Osteocyte (in vitro differentiated cells): ENCODE measurements at places on chromosomes 7 and 10. TPM values are rescaled to one million over a fixed set of nuclear protein-coding genes. Genes with fewer than 3 reads are reported as not detected.
A peak's percentile ranks its signal among the peaks of the same experiment; 100 is the strongest.

DNA sequence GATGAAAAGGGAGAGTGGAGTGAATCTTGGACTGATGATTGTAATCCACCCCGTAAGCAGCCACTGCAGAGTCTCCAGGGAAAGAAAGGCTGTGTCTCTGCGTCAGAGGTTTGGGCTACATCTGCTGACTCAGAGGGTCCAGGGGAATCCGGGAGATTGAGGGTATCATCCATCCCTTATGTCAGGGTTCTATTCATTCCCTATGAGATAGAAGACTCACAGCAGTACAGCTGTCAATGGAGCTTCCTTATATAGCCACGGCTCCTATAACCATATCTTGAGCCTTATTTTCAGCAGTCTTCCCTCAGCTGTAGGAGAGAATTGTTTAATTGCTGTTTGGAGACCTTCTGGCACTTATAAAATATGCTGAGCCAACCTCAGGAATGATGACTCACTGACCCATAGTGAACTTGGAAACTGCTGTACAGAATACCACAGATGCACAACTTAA lies 558.2 kb upstream of the PFKP start:
- H3K27me3 ChIP-seq, result peaks cover 8% of the 10 kb centered on the region
- H3K36me3 ChIP-seq, result no peaks in the 10 kb centered on the region
- H3K4me1 ChIP-seq, result peaks cover 20% of the 10 kb centered on the region
- H3K27ac ChIP-seq, result peak overlapping the region; percentile 43
- no peak for DNase-seq

DNA sequence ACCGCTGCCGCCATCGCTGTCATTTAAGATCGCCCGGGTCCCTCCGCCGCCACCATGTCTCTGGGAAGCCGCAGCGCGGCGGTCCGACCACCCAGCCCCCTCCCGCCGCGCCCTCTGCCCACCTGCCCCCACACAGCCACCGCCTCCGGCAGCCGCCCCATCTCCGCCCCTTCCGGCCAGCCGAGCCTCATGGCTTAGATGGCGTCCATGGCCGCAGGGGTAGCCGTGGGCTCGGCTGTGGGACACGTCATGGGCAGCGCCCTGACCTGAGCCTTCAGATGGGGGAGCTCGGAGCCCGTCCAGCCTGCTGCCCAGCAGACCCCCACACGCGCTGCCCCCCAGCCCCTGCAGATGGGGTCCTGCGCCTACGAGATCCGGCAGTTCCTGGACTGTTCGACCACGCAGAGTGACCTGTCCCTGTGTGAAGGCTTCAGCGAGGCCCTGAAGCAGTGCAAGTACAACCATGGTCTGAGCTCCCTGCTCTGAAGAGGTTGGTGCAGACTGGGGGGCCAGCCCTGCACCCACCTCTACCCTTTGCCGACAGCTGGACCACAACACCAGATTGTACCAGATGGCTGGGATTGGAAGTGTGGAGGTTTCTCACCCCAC lies 38.0 kb upstream of the TARP start:
- H3K27me3 ChIP-seq, result peaks cover 6% of the 10 kb centered on the region
- no peak overlapping the region for H3K27ac ChIP-seq
- no peak overlapping the region for H3K4me3 ChIP-seq
- H3K36me3 ChIP-seq, result no peaks in the 10 kb centered on the region
- H3K4me1 ChIP-seq, result no peaks in the 10 kb centered on the region

DNA sequence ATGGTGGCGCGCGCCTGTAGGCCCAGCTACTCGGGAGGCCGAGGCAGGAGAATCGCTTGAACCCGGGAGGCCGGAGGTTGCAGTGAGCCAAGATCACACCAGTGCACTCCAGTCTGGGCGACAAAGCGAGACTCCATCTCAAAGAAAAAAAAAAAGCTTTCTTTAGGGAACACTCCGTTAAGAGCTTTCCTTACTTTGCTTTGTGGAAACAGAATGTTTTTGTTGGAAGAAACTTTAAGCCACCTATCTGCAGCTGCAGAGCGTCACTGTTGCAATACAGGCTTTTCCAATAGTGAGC lies 641 bp upstream of the TPK1 start:
- peak overlapping the region; percentile 69 for H3K27ac ChIP-seq
- peaks cover 8% of the 10 kb centered on the region for H3K4me1 ChIP-seq
- H3K36me3 ChIP-seq, result no peaks in the 10 kb centered on the region
- H3K27me3 ChIP-seq, result no peaks in the 10 kb centered on the region
- H3K4me3 ChIP-seq, result peak overlapping the region; percentile 93

DNA sequence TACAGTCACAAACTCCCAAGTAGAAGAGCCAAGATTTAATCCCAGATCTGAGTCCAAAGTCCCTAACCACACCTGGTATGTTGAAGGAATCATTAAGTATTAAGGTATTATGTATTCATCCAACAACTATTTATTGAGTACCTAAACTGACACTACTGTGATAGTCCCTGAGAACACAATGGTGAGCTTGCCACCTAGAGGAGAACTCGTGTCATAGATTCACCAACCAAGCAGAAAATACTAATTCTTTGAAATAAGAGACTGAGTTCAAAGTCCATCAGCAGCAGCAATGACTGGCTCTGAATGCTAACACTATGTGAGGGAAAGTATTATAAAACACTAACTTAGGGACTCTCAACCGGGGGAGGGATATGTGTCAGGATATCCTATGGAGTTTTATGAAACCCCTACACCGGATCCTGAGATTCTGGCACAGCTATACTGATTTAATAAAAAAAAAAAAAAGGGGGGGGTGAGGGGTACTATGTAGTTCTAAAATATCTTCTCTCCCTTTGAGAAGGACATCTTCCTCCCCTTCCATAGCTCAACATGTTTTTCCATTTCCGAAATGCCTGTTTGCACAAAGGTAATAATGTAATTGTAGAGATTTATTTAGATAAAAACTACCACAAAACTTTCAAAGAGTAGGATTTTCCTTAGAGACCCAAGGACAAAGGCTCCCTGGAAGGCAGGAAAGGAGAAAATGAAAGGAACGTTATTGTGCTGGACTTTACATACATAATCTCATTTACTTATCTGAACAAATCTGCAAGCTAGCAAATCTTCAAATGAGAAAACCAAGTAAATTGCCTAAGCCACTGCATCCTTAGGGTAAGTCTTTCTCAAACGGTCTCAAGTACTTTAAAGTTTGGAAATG lies 1.6 kb downstream of the NCOA4 start:
- DNase-seq, result no peak
- no peaks in the 10 kb centered on the region for H3K27me3 ChIP-seq
- H3K4me1 ChIP-seq, result peaks cover 55% of the 10 kb centered on the region
- peak overlapping the region; percentile 95 for H3K4me3 ChIP-seq
- H3K27ac ChIP-seq, result peak overlapping the region; percentile 88

Gene ARMC3
- not detected in 2 replicates for total RNA-seq

- peaks cover 18% of the 10 kb centered on the region for H3K36me3 ChIP-seq
- no peaks in the 10 kb centered on the region for H3K27me3 ChIP-seq
- H3K27ac ChIP-seq, result no peak overlapping the region
- no peak for DNase-seq
Observed at GRCh38 chr7:121366852-121367431, 29.2 kb downstream of the FAM3C start.

DNA sequence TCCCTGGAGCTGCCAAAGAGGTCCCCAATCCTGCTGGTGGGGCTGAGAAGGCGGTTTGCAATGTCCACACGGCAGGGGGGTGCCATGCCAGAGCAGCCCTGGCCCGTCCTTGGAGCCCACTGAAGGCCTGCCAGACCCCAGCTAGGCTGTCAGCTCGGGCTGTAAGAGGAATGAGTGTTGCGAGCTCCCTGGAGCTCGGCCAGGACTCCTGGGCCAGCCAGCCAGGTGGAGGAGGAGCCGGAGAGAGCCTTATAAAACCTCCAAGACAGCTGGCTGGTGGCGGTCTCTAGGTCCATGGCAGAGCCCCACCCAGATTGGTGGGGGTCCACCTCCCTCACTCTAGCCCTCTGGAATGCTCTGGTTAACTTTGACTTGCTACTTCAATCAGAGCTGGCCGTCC lies 55.1 kb upstream of the CALN1 start:
- DNase-seq, result no peak
- H3K4me3 ChIP-seq, result no peak overlapping the region
- H3K4me1 ChIP-seq, result no peaks in the 10 kb centered on the region
- H3K27ac ChIP-seq, result no peak overlapping the region
- H3K36me3 ChIP-seq, result no peaks in the 10 kb centered on the region
- no peaks in the 10 kb centered on the region for H3K27me3 ChIP-seq

DNA sequence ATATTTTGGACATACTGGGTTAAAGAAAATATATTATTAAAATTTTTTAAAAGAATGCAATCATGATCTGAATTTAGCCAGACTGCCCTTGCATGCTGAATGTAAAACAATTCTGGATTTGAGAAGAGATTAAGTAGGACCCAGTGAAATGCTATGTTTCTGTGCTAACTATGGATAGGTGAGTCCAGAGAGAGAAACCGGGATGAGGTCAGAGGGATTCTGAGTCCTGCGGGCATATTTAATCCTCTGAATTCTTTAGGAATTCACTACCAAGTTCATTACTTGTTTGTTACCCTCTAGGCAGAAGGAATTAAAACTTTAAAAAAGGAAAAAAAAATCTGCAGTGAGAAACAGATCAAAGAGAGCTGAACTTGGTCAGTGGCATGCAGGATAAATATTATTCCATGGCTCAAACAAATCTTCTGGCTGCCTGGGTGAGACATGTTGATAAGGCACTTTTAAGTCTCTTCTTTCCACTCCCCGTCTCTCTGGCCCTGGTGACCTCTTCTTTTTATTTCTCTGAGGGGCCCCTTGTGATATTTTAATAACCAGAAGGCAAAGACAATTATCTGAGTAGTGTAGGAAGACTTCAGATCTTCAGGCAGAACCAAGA lies 50.2 kb upstream of the LYZL1 start:
- DNase-seq, result no peak
- no peak overlapping the region for H3K4me3 ChIP-seq

GRCh38 chr10:113441220-113441619 lies 111.6 kb upstream of the HABP2 start:
- DNase-seq, result no peak
- no peak overlapping the region for H3K27ac ChIP-seq
- H3K36me3 ChIP-seq, result no peaks in the 10 kb centered on the region
- H3K4me1 ChIP-seq, result no peaks in the 10 kb centered on the region
- H3K4me3 ChIP-seq, result no peak overlapping the region

Gene PPA1
- 59.8 and 60.4 TPM in 2 replicates for total RNA-seq

GRCh38 chr7:18535810-18536415 lies 40.4 kb downstream of the HDAC9 start:
- H3K4me1 ChIP-seq, result peaks cover 10% of the 10 kb centered on the region
- H3K36me3 ChIP-seq, result no peaks in the 10 kb centered on the region
- H3K4me3 ChIP-seq, result no peak overlapping the region
- no peak overlapping the region for H3K27ac ChIP-seq

Gene CALU
- 516 and 530 TPM in 2 replicates for total RNA-seq

- H3K4me1 ChIP-seq, result peaks cover 68% of the 10 kb centered on the region
- H3K27me3 ChIP-seq, result no peaks in the 10 kb centered on the region
- peak overlapping the region; percentile 100 for H3K27ac ChIP-seq
- H3K36me3 ChIP-seq, result no peaks in the 10 kb centered on the region
- peak overlapping the region; percentile 19 for H3K4me3 ChIP-seq
- DNase-seq, result peak; percentile 97
Observed at GRCh38 chr10:72320676-72321247, 34.0 kb downstream of the DNAJB12 start.

- DNase-seq, result no peak
- peaks cover 70% of the 10 kb centered on the region for H3K4me1 ChIP-seq
- peak overlapping the region; percentile 92 for H3K27ac ChIP-seq
- H3K27me3 ChIP-seq, result no peaks in the 10 kb centered on the region
Observed at GRCh38 chr10:10792681-10793080, 225.0 kb upstream of the CELF2 start.

Gene CHPF2
- 89.5 and 93.2 TPM in 2 replicates for total RNA-seq

DNA sequence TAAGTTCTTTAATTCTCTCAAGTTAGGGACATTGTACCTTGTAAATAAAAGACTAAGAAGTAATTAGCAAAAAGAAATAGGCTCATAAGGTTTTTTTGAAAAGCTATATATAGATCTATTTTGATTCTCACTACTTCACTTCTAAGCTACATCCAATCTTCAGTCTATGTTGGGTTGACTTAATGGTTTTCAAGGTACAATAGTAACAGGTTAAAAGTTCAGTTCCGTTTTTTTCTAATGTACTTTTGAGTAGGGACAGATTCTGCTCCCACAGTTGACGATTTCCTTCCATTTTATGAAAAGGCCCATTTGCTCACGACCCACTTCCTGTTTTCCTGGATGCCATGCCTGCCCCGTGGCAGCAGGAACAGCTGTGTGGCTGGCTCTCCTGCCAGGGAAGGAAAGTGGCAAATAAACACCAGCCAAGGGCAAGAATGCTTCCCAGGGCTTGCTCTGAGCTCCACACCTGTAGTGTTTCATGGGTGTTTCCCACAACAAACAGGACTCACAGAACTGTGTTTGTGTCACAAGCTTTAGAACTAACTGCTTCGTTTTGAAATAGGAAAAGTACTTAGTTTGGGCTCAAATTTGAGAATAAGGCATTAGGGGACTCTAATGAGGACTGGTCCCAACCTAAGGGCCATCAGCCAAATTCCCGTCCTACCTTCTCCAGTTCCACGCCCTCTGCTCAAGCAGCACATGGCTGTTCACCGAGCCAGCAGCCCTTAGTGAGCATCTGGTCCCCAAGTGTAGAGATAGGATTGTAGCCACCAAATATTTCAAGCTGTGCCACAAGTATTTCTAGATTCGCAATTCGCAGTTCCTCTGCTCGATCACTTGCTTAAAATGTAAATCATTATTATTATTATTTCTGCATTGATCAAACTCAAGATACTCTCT lies 240.7 kb downstream of the COBL start:
- no peak for DNase-seq
- no peaks in the 10 kb centered on the region for H3K36me3 ChIP-seq
- peaks cover 15% of the 10 kb centered on the region for H3K27me3 ChIP-seq
- H3K27ac ChIP-seq, result no peak overlapping the region

Gene CALHM1
- total RNA-seq, result not detected in 2 replicates

- H3K27ac ChIP-seq, result no peak overlapping the region
- H3K36me3 ChIP-seq, result peaks cover 6% of the 10 kb centered on the region
- H3K4me3 ChIP-seq, result no peak overlapping the region
Observed at GRCh38 chr10:3791974-3792633, 7.1 kb upstream of the KLF6 start.

DNA sequence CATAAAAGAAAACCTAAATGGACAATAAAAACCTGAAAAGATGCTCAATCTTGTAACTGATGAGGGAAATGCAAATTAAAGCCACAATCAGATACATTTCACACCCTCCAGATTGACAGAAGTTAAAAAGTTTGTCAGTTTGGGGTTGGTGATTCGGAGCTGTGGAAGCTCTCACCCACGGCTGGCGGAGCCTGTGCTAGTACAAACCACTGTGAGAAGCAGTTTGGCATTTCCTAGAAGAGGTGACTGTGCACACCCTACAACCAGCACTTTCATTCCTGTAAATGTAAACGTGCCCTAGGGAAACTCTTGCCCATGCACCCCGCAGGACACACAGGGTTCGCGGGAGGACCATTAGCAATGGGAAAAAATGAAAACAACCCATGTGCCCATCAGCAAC lies 114.1 kb downstream of the BMS1 start:
- H3K4me3 ChIP-seq, result no peak overlapping the region
- no peaks in the 10 kb centered on the region for H3K27me3 ChIP-seq
- H3K27ac ChIP-seq, result no peak overlapping the region
- no peaks in the 10 kb centered on the region for H3K36me3 ChIP-seq

DNA sequence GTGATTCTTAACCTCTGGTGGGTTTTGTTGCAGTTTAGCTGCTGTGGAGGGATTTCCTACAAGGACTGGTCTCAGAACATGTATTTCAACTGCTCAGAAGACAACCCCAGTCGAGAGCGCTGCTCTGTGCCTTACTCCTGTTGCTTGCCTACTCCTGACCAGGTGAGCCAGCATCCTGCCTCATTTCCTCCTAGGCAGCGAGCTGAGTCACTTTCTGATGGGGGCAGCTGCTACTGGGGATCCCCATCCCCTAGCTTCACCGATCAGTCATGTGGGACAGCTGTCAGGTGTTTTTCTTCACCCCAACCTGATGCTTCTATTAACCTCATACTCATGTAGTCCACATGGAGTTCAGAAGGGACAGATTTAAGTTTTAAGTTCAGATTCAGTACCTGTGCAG lies 21.7 kb upstream of the SMO start:
- no peak for DNase-seq
- no peak overlapping the region for H3K4me3 ChIP-seq
- peaks cover 9% of the 10 kb centered on the region for H3K4me1 ChIP-seq
- H3K36me3 ChIP-seq, result no peaks in the 10 kb centered on the region
- H3K27ac ChIP-seq, result no peak overlapping the region
